Activated T-helper 9 cell treated with anti-CD3 and anti-CD28 coated beads, Interleukin-2, amount 50 U/mL, for 16 hours (primary cell): ENCODE measurements at places on chromosomes 7 and 10.

DNA sequence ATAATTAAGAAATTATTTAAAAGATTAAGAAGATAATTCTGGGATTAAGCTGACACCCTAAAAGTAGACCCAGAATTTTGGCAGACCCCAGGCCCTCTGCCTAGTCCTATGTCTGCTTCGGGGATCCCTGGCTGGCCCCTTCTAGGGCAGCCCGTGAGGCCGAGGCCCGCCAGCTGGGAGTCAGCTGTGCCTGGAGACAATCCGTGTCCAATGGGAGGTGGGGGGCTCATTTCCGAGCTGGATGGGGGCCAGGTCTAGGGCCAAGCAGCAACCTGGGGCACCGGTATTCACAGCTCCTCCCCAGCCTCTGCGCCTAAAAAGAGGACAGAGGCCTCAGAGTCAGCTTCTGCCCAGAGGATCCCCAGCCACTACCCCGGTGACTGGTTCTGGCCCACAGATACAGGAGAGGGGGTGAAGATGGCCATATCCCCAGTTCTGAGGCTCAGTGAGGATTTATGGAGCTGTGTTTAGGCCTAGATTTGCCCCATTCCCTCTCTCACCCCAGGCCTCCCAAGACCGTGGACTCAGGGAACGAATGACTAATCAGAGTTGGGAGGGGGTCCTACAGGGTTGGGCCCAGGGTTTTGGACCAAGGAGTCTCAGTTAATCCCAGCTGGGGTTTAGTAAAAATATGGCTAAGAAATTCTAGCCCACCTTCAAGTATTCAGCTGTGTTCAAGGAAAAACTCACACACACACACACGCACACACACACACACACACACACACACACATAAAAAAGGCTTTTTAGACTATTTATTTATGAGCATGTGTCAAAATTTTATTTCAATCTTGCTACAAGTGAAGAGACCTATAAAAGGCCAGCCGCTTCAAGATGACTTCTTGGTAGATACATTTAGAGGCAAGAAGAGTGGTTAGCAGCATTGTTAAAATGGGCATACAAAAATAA is 37.4 kb upstream of the LBX1 start:
- DNase-seq = no peak

DNA sequence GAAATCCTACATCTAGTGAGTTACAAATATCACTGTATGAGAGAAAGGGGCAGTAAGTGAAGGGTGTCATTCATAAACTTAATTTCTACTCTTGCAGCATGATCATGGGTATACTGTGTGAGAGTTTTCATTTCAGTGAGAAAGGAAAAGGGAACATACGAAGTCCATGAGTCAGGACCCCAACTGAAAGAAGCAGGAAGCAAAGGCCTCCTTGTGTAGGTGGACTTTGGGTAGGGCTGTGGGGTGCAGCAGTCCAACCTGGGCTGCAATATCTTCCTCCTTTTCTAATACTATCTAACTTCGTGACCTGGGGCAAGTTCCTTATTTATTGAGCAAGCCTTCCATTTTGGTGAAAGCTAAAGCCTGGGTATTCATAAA is 248.2 kb upstream of the TCF7L2 start:
- DNase-seq = no peak

DNA sequence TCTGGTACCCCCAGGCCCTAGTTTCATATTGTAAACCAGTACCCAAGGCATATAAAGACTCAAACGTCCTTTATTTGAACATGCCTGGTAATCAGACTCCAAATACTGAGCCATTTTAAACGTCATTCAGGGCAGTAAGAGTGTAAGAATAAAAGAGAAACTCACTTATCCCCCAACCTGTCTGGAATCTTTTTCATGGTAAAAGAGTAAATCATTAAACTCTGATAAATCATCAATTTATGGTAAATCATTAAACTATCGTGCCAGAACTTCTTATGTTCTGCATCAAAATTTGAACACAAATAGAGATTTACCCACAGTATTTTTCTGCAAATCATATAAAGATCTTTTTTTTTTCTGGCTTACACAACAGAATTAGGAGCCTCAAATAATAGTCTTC is 734.3 kb upstream of the POT1 start:
- DNase-seq = no peak

DNA sequence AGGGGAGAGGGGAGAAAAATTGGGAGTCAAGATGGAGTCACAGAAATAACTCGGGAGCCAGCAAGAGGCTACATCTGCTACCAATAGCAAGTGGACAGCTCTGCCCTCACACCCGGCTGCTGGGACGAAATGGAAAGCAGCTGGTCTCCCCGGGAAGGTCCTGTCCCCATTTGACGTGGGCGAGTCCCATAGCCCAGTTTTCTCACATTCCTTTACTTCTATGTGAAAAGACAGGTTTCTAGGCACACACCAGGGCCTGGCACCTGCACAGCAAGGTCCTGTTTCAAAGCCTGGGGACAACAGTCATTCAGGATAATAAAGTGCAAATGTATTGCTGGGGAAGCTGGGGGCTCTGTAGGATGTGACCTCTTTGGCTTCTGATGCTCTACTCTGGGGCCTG is 162.6 kb downstream of the OAT start:
- no peak for DNase-seq

- DNase-seq = no peak
These were observed 66.4 kb downstream of the MGAM2 start for GRCh38 chr7:142177869-142178268.

DNA sequence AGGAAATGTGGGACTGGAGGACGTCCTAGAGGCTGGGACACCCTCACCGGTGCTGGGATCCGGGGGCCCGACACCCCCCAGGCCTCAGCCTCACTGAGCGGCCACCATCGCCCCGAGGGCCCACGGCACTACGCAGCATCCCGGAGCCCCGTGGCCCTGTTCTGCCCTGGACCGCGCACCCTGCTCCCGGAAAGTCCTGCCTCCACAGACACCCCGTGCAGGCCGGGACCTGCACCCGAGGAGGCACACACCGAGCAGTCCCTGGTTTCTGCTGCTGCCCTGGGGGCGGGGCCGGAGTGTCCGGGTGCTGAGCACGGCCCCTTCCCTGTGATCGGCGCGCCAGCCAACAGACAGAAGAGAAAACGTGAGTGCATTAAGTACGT is 18.1 kb upstream of the KNDC1 start:
- DNase-seq = no peak

- DNase-seq = no peak
These were observed 243.2 kb downstream of the CDK14 start for GRCh38 chr7:90839316-90839715.

- DNase-seq = no peak
These were observed 89.5 kb upstream of the MKI67 start for GRCh38 chr10:128215733-128216132.

GRCh38 chr10:96211764-96212163 is 59.6 kb downstream of the BLNK start:
- DNase-seq = no peak

GRCh38 chr7:44281811-44282600 is 43.4 kb downstream of the CAMK2B start:
- no peak for DNase-seq

GRCh38 chr7:133079296-133079695 is 2.6 kb downstream of the CHCHD3 start:
- DNase-seq = no peak

DNA sequence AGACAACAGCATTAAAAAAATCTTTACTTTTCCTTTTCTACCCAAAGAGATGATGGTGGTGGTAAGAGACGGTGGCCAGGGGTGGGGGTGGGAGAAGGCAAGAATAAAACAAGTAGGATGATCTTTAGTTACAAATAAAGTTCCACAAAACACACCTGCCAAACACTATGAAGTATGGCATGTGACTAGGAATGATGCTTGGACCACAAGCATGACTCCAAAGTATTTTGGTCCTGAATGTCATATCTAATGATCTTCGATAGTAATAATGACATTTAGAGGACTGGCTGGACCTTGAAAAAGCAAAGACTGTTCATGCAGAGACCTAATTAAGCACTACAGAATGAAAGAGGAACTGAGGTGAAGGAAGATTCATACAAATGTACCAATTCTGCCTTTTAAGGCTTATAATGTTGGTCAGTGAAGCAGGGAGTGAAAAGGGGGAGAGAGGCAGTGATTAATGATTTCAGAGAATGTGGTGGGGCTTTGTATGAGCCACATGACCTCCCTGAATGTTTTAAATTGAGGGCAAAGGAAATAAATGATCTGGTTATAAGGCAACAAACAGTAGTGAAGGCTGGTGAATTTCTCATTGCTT is 29.6 kb upstream of the DKK1 start:
- no peak for DNase-seq
